ENCODE measurements at places on chromosomes 1 and 21.

DNA sequence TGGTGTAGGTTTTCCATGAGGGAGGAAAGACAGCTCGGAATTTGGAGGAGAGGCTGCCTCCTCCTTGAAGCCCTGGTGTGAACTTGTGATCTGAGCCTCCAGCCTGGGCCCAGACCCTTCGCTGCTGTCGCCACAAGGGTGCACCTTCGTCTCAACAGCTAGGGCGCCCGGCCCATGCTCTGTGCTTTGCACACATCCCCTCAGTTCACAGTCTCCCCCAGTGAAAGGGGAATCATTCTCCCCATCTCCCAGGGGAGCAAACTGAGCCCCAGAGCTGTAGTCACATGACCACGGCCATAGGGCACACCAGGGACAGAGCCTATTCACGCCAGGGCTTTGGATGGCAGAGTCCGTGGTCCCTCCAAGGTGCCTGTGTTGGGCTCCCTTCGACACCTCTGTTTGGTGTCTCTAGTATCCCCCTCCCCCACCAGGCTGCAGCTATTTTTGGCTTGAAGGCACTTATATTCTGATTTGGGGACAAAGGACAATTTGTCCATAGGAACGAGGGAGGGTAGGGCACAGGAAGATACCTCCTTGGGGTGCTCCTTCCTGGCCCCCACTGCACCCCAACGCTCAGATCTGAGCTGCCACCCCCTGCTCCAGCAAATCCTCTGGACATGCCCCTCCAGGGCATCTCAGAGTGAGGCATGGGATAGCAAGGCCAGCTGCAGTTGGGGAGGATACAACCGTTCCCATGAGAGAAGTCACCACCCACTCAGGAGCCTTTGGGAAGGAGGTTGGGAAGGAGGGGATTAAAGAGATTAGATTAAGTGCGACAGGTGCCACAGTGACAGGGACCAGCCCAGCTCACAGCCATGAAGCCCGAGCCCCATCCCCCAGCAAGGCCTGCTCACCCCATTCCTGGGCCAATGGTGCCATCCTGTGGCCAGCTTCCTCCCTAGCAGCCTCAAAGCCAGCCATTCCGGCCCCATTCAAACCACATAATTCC is 15.7 kb downstream of the MATN1 start:
- no peak for DNase-seq

DNA sequence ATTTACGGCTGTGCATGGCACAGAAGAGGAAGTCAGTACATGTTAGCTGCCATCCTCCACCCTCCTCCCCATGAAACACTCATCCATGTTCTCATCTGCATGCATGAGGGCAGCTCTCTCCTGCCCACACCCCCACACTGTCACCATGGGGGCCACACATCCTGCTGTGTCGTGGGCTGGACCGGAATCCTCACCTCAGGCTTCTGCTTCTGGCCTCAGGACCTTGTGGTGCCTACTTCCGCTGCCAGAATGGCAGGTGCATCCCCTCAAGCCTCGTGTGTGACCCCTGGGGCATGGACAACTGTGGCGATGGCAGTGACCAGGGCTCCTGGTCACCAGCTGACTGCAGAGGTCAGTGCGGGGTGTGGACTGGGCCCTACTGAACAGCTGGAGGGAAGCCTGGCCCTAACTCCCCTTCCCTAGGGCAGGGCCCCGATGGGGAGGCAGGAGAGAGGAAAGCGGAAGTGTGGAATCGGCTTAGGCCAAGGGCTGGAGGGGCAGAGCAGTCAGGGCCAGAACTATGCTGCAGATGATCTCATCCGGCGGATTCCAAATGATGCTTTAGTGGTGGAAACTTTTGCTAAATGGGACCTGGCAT is 3.8 kb downstream of the LDLRAD2 start:
- DNase-seq, result no peak

DNA sequence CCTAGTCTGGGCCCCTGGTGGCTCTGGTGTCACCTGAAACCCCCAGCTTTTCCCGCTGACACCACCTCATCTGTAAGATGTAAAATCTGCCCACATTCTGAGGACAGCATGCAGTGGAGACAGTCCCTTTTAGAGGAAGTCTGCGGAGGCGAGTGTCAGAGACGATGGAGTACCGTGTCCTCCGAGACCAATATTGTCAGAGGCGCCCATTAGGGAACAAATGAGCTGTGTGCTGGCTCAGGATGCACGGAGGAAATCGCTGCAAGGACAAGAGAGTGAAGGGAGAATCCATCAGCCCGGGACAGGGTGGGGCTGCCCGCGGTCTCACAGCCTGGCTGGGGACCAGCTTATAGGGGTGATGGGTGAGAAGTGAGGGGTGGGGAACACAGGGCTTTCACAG is 214.8 kb downstream of the MATN1 start:
- DNase-seq, result no peak

GRCh38 chr1:66494482-66494881 is 39.5 kb upstream of the SGIP1 start:
- DNase-seq, result no peak

DNA sequence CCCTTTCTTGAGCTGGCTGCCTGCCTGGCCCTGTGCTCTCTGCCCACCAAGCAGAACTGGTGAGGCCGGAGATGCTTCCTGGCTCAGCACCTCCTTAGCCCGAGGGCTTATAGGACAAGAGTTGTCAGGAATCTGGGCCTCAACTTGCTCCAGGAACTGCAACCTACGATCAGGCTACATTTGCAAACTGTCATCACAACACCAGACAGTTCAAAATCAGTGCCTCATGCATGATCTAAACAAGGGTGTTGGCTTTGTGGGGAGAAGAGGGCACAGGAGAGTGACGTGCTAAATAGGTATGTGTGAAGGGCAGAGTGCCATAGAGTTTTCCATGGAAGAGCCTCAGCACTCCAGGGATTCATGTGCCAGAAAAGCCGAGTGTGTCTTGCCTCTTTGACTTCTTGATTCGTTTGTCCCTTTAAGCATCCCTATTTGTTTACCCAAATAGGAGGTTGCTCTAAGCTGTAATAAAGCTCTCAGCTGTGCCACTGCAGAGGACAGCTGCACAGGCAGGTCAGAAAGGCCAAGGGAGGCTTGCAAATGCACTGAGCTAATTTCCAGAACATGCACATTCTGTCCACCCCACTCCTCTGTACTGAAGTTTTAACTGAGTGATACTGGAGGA is 30.2 kb upstream of the NEK2 start:
- no peak for DNase-seq

DNA sequence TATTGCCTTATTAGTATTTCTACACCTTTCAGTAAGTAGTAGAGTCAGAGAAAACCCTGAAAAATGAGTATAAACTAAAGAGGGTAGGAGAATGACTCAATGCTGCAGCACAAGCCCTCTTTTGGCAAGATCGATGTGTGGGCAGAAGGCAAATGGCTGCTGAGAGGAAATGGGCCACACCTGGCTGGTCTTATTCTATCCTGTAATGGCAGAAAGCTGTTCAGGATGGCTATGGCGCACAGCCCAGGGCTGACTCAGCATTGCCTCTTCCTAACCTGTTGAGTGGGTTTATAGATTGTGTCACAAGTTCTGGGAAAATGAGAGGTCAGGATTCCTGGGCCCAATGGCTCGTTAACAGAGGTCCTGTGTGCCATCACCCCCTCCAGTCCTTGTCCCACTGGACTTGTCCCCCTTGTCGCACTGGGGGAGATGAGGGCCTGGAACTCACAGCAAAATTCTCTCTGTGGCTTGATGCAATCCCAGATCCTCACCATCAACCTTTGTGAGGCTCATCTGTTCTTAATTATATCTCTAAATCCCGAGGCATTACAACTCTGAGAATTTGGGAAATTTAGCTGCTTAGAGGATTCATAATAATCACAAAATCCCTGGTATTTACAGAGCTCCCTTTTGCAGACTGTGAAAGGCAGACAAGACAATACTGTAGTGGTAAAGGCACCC is 13.2 kb downstream of the HMGB4 start:
- DNase-seq, result no peak

- no peak for DNase-seq
Measured at GRCh38 chr1:230242326-230242725, 175.3 kb downstream of the GALNT2 start.

GRCh38 chr1:236565530-236565929 is 38.8 kb downstream of the HEATR1 start:
- DNase-seq, result no peak

DNA sequence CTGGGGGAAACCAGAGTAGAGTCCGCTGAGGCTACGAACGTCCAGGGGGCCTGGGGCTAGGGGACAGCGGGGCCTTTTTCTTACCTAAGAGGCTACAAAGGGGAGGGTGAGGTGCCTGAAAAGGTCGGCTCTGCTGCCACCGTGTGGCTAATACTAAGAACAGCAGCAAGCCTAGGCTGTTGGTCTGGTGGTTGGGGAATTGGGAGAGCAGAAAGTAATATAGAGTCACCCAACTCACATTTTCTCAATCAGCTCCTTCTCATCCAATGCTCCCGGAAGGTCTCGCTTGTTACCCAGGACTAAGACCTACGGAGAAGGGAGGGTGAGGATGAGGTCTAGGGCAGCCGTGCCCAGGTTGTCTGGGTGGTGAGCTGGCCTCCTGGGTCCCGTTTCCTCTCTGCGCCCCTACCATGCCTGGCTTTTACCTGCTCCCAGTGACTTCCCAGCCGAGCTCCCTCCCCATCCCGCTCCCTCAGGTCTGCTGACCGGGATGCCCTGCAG is 9.3 kb downstream of the ARL8A start:
- DNase-seq, result peak; percentile 20

- no peak for DNase-seq
Measured at GRCh38 chr1:208169081-208169879, 74.9 kb downstream of the PLXNA2 start.

DNA sequence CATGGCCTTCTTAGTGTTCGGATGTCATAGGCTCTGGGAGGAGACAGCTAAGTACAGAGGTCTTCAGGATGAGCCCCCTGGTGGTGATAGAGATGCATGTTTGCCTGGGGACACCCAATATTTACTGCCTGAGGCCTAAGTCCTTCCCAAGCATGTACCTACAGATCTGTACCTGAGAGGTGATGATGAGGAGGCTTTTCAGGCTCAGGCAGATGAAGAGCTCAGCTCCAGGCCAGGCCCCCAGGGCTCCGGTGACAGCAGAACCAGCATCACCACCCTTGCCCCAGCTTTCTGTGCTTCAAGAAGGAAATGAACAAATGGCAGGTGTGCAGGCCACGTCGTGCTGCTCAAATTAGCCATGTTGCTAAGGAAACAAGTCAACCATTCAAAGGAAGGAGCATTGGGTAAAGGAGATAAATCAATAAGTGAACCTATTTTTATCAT is 21.1 kb downstream of the CACNA1E start:
- DNase-seq, result peak; percentile 35

GRCh38 chr1:41053316-41053715 is 31.8 kb upstream of the SLFNL1 start:
- DNase-seq, result no peak

DNA sequence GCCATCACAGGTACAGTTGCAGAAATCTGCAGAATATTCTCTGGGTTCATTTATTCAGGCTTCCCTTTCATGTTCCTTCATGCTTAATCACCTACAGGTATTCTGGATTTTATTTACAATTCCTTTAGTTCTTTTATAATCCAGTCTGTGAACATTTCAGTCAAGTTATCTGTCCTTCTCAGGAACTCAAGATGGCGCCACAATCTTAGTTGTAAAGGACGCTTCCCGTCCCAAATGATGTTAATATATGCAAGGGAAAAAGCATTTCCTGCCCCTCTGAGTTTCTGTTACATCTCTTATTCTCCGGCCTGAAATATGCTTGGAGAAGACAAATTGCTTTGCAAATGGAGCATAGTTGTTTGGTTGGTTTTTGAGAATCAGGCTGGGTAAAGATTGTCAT is 19.3 kb downstream of the F3 start:
- no peak for DNase-seq

DNA sequence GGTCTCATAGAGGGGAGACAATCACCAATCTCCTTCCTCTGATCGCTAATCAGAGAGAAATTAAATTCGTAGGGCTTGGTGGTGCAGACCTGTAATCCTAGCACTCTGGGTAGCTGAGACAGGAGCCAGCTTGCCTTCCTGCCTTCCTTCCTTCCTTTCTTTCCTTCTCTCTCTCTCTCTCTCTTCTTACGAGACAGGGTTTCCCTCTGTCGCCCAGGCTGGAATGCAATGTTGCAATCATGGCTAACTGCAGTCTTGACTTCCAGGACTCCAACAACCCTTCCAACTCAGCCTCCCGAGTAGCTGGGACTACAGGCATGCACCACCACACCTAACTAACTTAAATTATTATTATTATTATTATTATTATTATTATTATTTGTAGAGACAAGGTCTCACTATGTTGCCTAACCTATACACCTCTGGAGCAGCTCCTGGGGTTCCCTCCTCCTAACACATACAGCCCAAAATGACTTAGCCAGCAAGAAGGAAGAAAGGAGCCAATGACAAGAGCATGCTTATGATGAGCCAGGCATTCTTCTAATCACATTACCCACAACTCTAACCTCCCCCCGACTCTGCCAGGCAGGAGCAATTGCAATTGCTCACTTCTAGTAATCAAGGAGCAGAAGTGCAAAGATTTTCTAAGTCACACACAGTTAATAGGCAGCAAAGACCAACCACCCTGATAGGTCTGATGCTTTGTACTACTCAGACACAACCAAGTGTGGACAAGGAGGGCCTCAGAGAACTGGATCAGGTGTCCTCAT is 105.4 kb upstream of the F3 start:
- DNase-seq, result no peak

DNA sequence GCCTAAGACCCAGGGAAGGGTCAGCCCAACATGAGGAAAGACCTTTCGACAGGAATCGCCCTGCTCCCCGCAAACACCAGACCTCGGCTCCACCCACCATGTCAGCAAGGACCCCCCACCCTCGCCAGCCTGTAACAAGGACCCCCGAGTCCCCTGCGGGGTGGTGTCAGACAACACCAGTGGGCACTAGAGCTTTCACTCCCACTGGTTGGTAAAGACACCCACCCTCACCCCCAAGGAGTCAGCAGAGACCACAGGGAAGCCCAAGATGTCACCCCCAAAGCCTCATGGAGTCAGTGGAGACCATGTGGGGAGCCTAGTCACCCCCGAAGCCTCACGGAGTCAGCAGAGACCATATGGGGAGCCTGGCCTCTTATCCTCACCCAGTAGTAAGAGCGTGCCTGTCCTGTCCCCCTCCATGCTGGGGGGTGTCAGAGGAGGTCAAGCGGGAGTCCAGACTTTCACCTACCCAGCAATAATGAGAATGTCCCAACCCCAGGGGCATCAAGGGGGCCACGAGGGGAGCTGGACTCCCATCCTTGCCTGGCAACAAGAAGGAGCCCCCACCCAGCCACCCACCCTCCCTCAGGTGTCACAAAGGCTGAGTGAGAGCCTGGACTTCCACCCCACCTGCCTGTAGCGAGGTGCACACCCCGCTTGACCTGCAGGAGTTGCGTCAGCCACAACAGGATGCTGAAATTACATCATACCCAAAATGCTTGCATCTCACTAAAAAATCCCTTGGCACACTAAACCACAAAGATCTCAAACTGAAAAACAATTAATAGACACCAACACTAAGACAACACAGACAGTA is 24.8 kb downstream of the SLC19A1 start:
- DNase-seq, result no peak
